ENCODE measurements at places on chromosomes 3 and 15.

DNA sequence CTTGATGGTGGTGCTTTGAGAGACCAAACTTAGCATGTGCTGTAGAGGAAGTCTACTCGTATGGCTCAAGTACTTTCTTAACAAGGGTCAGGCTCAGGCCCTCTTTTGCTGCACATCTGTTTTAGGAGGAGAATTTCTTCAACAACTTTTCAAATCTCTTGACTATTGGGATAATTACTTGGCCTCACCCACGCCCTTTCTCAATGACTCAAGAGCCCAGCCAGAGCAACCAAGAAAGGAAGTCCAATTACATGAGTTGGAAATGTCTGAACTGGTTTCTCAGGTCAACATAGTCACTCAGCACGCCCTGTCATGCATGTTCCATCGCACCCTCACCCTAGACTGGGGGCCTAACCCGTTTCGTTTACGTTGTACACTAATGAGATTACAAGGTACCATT lies 44.8 kb upstream of the UMPS start:
- DNase-seq, result no peak

- no peak for DNase-seq
Observed at GRCh38 chr3:30873671-30874070, 20.8 kb downstream of the GADL1 start.

DNA sequence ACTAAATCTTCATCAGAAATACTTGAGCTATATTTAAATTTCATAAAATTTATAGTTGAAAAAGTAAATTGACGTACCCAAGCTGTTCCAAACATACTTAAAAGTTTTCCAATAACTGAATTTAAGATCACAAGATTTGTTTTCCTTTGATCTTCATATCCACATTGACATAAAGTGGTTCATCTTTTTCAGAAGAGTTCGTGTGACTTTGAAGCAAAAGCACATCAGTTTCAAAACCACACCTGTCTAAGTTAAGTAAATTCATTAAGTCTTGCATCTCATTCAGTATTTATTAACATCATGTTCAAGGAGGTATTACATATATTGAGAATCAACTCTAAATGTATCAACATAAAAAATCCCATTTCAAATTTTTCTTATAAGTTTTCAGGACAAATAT lies 79.5 kb downstream of the BFSP2 start:
- no peak for DNase-seq

- DNase-seq, result no peak
Observed at GRCh38 chr3:170739410-170739809, 130.6 kb downstream of the RPL22L1 start.

DNA sequence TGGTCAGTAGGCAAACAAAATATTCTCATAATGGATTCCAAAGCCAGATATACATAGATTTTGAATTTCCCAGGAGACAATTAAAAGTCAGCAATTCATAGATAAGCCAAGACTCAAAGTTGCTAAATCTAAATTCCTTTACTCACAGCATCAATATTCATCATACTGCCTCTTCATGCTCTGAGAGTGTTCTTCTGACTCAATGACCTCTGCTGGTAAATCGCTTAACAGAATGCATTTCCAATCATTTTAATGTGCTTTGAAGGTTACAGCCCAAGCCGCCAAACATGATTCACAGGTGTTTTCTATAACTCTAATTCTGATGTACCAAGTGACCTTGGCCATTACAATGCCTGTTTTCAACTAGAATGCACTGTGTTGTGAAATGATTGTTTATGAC lies 24.2 kb upstream of the SLC4A7 start:
- no peak for DNase-seq

- no peak for DNase-seq
Observed at GRCh38 chr15:74616996-74617395, 1.4 kb downstream of the CLK3 start.

DNA sequence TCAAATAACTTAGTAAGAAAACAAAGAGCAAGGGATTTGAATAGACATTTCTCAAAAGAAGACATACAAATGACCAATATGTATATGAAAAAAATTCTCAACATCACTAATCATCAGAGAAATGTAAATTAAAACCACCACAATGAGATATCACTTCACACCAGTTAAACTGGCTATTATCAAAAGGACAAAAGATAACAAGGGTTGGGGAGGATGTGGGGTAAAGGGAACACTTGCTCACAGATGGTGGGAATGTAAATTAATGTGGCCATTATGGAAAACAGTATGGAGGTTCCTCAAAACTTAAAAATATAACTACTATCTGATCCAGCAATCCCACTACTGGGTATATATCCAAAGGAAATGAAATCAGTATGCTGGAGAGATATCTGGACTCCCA lies 46.0 kb upstream of the RYK start:
- no peak for DNase-seq

DNA sequence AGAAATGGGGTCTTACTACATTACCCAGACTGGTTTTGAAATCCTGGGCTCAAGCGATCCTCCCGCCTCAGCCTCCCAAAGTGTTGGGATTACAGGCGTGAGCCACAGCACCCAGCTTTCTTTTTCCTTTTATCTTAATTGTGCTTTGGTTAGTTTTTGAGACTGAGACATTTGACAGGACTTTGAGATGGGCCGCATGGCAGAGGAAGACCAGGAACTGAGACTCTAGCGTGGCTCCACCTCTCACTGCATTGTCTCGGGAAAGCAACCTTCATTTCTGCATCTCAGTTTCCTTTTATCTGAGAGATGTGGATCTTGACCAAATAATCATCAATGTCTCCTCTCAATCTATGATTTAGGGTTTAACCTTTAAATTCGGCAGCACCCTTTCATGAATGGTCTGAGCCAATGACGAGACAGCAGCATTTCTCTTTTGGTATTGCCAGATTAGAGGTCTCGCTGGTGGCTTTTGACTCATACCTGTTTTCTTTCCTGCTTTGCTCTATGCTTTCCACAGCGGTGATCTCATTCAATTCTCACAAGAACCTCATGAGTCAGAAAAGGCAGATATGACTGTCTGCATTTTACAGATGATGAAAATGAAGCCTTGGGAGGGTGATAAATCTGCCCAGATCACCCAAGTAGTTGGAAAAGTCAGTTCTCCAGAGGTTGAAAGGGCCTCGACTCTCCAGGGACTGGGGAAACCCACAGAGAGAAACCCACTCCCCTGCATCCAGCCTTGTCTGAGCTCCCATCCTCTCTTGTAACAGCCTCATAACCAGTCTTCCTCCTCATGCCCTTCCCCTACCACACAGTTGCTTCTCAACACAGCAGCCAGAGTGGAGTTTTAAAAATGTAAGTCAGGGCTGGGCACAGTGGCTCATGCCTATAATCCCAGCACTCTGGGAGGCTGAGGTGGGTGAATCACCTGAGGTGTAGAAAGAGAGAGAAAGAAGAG lies 84.8 kb upstream of the FOXB1 start:
- DNase-seq, result peak; percentile 79

- no peak for DNase-seq
Observed at GRCh38 chr3:39445927-39446326, 21.6 kb upstream of the MOBP start.

- DNase-seq, result no peak
Observed at GRCh38 chr3:69646287-69647067, 92.8 kb upstream of the MITF start.

DNA sequence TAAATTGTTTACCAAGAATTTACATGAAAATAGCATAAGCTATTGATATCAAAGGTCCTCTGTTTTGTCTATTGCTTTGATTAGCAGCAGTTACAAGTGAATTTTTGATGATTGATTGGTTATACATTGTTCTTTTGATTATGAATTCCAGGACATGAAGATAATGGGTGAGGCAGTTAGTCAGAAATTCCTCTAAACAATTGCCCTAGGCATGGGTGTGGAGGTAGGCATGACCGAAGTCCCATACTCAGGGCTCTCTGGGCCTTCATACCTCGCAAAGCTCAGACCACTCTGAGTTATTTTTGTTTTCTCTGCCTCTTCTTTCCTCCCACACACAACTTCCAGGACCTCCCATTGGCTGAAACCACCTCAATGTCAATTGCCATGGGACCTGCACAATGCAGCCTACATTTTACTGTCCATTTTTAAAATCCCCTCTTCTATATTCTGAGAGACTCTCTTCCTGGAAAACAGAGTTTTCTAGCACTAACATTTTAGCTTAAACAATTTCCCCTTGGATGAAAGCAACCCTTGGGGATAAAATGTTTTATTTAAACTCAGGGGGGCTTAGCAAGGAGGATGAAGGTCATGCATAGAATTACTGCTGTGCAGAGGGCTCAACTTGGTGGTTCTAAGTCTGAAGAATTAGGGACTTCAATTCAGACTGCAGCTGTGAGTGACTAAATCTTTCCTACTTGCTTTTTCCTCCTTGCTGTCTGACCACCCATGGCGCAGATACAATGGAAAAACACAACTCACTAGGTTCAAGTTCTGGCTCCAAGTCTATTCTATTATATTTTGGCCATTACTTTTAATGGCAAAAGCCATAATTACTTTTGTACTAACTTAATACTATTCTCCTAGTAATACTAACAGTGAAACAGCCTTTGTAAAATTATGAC lies 594.8 kb downstream of the NTRK3 start:
- peak; percentile 19 for DNase-seq

- no peak for DNase-seq
Observed at GRCh38 chr3:39095778-39096177, 11.6 kb downstream of the GORASP1 start.

DNA sequence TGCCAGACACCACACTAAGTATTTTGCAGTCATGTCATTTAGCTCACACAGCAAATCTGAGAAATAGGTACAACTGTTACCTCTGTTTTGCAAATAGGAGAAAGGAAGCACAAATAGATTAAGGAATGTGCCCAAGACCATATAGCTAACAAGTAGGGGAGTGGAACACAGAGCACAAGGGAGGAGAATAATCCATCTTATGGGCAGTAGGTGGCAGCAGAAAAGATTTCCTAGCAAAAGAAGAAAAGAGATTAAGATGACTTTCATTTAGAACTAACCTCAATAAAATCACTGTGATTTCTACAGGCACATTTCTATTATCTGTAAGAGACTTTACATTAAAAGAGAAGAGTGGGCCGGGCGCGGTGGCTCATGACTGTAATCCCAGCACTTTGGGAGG lies 49.1 kb downstream of the NR1I2 start:
- DNase-seq, result no peak

- no peak for DNase-seq
Observed at GRCh38 chr3:127162947-127163645, 29.8 kb upstream of the PRR23E start.

DNA sequence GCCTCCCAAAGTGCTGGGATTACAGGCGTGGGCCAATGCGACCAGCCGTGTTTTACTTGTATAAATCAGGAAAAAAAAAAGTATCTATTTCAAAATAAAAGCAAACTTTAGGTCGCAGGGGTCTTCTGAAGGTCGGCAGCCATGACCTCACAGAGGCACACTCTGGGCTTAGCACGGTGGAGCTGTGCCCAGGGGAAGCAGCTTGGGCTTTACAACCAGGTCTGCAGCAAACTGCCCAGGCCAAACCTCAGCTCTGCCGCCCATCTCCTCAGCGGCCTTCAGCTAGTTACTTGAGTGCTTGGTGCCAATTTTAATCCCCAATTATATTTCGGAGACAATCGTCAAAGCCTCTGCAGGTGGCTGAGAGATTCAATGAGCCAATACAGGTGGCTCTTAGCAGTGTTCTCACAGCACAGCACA lies 30.1 kb downstream of the ZDHHC19 start:
- no peak for DNase-seq

DNA sequence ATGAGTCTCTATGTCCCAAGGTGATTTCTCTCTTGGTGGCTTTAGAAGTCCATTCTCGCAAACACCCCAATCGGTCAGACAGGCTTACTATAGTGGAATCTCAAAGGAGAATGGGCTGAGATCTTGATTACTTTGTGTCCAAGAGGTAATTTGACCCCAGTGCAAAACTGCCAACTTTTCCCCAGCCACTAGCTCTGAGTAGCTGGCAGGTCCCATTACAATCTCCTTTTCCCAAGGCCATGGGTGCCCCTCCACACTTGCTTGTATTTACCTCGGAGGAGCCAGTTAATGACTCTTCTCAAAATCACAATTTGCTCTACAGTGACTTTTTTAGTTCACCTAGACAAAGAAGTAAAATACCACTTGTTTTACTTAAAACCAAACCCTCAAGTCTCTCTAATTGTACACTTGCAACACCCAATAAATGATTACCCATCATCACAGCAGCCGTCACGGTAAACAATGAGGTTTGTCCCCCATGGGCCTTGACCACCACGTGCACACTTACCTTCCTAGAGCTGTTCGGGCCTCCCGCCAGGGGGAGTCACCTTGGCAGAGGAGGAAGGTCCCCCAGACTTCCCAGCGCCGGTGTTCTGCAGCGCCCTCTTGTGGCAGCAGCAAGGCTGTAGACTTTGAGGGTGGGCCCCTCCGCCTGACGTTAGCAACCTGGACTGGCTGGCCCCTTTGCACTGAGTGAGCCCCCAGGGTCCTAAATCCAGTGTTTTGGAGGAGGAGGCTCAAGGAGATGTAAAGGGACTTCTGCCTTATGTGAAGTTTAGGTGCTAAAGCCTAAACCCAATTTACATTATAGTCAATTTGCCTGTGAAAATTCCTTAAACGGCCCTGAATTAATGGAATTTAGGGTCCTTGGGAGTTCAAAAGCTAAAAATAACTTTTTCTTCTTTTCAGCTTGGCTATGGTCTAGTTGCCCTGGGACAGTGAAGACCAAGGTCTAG lies 18.7 kb upstream of the HDAC11 start:
- DNase-seq, result peak; percentile 27

- DNase-seq, result no peak
Observed at GRCh38 chr3:12541625-12542024, 3.7 kb downstream of the MKRN2OS start.

DNA sequence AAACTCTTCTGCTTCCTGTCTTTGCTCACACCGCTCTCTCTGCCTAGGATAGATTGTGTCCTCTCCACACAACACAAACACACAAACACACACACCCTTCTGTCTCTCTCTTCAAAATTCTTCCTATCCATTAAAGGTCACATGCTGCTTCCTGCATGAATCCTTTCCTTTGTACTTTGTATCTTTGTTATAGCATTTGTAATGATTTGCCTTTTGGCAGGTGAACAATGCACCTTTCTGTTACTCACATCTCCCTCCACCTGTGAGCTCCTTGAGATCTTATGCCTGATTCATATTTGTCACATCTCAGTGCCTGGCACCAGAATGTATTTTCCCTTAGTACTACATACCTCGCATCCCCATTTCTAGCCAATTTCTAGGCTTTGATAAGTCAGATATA lies 251.4 kb upstream of the UMPS start:
- DNase-seq, result no peak

- DNase-seq, result no peak
Observed at GRCh38 chr3:102483556-102483955, 48.7 kb downstream of the ZPLD1 start.

DNA sequence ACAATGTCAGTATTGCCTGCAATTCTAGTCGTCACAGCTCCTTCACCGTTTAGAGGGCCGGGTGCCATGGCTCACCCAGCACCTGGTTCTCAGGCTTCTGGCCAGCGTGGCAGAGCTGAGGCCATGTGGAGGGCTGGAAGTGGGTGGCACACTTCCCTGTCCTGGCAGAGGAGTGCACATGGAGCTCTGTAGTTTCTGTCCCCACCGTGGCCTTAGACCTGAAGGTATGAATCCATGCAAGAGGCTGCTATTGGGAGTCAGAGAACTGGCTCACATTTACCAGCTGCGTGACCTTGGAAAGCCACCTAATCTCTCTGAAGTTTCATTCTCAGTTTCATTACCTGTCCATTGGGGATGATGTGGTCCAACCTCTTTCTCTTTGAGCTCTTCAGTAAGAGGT lies 22.2 kb downstream of the EPHB1 start:
- DNase-seq, result no peak
